Brain (organoid and tissue), 16 donors: ENCODE measurements at places on chromosomes 1 and 21.

DNA sequence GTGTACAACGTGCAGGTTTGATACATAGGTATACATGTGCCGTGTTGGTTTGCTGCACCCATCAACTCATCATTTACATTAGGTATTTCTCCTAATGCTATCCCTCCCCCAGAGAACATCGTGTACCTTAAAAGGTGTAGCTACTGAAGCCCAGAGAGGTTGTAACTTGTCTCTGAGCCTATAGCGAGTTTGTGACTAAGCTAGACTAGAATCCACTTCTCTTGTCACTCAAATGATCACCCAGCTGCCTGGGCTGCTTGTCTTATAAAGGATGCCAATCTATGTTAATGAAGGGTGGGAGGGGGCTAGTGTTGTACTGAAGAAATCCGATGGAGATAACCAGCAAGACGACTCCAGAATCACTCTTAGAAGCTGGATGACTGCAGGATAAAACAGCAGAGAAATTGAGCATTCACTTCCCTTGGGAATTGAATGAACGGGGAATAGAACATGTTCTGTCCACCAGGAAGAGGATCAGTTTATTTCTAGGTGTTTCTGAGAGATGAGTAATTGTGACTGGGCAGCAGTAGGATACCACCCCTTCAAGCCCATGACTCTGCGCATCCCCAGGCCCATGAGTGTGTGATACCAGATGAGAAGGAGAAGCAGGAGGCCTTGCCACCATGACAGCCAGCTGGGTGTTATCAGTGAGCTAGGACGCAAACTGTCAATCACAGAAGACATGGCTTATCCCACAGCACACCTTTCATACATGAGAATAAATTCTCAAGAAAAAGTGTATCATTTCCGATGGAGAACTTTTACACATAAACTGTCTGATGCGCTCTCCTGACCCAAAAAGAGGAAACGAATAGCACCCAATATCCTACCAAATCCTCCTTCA, 390.4 kb downstream of the NTNG1 start:
- no peak for DNase-seq

DNA sequence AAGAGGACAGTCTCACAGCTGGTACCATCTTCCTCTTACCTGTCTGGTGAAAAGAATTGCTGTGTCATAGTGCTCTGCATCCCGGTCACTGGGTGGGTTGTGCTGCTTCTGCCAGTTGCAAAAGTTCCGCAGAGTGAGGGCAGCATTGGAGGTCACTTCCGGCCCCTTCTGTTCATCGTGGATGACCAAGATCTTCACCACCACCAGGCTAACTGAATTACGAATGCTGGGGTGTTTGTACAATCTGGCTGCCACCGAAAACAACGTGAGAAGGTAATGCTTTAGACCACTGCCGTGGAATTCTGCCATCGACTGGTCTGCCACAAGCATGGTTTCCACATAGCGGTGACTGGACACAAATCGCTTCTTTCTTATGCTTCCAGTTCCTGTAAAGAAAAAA, 2.9 kb downstream of the ADAMTS1 start:
- no peak for DNase-seq

DNA sequence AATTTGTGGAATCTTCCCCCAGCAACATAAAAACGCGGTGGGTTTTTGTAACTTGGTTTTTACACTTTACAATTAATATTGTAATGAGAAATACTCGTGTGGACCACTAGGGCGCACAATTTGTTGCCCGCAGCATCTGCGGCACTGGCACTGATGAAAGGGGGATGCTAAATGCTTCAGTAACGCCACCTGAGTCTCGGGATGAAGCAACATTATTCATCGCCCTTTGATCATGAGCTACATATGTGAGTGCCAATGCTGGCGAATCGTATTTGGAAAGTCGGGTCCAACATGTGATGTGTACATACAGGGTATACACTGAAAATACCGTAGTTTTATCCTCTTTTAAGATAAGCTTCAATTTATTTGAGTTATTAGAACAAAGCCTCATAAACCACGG, 34.2 kb upstream of the COX20 start:
- DNase-seq: peak; percentile 69

- peak; percentile 59 for DNase-seq
Observed at GRCh38 chr21:37757606-37758376, 158.5 kb downstream of the KCNJ6 start.

DNA sequence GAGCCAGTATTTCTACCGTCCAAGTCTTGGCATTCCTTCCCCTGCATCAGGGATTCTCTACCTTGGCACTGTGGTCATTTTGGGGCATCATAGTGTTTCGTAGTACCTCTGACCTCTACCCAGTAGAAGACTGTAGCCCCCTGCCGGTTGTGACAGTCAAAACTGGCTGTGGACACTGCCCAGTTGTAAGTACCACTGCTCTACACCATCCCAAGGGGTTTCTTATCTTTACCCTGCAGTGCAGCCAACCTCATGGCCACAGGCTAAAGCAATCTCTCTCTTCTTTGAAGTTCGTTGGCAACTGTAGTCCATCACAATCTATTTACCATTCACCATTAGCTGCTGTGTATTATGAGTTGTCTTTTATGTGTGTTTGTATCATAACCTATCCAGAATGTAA, 29.3 kb upstream of the ERO1B start:
- no peak for DNase-seq

GRCh38 chr1:225451340-225451739, 23.5 kb upstream of the LBR start:
- DNase-seq: no peak

GRCh38 chr1:51491166-51491981, 27.7 kb downstream of the EPS15 start:
- DNase-seq: no peak

- DNase-seq: peak; percentile 87
Observed at GRCh38 chr1:165434281-165434680, 10.6 kb downstream of the RXRG start.

DNA sequence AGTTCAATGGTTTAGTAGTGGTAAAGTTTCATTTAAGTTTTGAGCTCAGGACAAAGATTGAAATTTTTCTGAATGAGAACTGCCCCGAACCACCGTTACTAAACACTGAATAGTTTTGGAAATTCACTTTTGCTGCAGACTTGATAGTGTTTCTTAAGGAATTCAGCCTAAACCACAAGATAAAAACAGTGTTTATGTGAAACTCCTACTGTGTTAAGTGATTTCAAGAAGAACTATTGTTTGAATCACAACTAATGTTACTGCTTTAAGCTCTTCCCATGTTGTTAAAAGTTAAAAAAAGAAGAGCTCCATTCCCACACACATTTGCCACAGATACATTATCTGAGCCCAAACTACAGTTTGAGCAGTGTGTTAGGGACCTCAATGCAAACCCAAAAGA, 159.2 kb downstream of the DYRK1A start:
- DNase-seq: no peak

- DNase-seq: peak; percentile 29
Observed at GRCh38 chr21:16154951-16155635, 425.3 kb downstream of the USP25 start.

DNA sequence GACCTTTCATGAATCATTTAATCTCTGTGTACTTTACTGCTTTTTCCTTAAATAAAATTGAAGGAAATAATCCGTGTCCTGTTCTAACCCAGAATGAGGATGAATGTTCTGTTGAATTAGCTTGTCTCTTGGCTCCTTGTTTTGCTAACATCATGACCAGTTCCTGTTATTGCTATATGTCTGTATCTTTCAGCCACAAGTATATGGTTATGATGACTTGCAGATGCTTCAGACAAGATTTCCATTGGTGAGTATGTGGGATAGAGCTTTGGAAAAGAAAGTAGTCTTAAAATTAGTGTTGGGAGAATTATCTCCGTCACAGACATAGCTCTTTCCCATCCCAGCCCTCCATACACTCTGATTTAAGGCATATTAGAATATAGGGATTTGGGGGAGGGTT, 13.6 kb upstream of the HAX1 start:
- no peak for DNase-seq

DNA sequence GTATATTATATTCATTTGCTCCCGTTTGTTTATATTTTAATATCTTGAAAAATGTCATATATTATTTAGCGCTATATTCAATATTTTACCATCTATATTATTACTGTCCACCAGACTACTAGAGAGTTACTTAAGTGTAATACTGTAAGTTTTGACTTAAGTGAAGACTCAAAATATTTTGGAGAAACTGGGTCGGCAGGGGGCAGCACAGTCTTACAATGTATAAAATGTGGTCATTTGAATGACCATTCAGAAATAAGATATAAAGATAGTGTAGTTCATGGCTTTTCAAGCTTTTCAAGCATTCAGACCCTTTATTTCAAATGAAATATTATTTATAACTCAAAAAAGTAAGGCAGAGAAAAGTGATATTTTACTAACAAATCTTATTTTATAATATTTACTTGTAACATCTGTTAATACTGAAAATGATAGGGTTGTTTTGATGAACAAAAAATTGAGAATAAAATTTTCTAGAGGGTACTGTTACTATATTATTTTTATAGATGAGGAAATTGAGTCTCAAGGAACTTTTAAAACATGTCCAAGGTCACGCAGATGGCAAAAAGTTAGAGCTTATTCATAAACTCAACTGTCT, 89.0 kb upstream of the SERTAD4 start:
- DNase-seq: peak; percentile 57

- DNase-seq: no peak
Observed at GRCh38 chr21:25220169-25220568, 387.1 kb downstream of the MRPL39 start.

DNA sequence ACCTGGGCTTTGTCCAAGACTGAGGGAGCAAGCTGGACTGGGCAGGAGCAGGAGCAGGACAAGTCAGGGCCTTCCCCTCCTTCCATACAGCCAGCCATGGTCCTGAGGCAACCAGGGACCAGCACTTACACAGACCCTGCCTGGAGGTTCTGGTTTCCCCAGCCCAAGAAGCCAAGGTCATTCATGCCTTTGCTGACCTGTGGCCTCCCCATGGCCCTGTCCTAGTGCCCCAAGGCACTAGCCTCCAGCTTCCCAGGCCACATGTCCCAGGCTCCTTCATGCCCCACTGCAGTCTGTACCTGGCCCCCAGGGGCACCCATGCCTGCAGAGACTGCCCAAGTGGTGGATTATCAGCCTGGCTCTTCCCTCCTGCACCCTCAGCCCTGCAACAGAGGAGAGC, 243.9 kb downstream of the TOMM20 start:
- no peak for DNase-seq

DNA sequence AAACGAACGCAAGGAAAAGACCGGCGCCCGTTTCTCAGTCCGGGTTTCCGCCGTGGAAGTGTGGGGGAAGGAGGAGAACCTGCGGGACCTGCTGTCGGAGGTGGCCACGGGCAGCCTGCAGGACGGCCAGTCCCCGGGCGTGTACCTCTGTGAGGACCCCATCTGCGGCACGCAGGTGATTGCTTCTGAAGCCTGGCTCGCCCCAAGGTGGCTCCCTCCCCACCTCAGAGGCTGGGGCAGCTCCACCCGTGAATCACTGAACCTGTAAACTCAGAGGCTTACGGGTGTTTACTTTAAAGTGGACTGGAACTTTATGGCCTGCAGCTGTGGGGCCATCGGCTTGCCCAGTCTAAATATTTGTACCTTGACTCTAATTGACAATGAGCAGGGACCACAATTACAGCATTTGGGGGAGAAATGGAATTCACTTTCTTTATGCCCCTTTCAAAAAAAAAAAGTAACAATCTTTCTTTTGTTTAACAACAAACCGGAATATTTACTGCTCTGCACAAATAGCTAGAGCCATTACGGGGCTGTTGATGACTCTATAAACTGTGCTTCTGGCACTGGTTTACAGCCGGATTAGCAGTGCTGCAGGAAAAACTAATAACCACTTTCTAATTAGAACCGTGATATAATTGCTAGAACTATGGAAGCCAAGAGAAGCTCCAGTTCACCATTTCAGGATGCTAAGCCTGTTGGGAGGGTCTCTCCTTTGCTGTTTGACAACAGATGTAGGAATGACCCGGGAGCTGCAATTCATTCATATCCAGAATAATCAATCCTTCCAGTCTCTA, 454.8 kb downstream of the KIF26B start:
- no peak for DNase-seq
